ENCODE measurements at places on chromosomes 2 and 18.

DNA sequence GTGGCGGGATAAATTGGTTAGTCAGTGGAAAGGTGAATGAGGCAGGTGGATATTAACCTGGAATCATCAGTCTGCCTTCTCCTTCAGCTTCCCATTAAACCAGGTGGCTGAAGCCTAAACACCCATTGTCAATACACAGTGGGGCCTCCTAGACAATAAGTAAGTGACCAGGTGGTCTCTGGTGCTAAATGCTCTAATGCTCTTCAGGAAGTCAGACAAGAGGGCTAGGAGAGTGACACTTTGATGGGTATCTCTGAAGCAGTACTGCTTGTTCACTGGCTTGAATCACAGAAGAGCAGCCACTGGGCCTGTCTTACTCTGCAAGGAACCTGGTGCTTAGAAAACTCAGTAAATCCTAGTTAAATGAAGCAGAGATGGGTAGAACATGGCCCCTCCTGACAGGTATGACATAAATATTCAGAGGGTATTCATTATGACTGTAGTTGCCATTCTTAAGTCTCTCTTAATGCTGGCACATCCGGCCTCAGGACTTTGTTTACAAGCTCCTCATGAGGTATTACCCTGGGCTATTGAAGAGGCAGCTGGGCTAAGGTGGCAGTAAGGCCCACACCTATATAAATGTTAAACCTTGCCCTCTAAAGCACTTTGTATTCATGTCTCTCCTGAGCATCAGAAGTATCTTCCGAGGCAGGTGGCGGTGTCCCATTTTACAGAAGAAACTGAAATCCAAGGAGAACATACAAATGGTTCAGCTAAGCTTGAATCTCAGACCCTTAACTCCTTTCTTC lies 104.9 kb downstream of the NCK2 start:
- DNase-seq = no peak

GRCh38 chr2:156908825-156909224 lies 348.7 kb upstream of the GALNT5 start:
- peak; percentile 82 for DNase-seq

DNA sequence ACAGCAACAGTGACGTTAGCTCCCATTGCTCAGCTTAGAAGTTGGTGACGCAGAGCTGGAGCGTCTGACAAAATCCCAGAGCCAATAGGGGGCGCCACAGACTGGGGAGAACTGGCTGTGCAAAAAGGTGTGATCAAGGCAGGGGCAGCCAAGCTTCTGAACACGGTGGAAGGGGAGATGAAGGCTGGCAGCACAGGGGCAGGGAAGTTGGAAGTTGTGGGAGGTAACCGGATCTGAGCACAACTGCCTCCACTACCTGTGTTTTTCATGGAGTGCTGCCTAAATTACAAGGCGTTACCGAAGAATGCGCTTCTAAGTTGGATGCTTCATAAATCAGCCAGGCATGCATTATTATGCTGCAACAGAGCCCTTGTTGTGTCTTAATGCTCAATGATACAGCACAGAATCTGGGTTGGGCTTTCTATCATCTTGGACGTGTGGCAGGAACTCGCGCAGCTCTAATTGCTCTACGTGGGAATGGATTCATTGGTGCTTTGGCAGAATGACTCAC lies 370.0 kb downstream of the SLC4A3 start:
- peak; percentile 70 for DNase-seq

DNA sequence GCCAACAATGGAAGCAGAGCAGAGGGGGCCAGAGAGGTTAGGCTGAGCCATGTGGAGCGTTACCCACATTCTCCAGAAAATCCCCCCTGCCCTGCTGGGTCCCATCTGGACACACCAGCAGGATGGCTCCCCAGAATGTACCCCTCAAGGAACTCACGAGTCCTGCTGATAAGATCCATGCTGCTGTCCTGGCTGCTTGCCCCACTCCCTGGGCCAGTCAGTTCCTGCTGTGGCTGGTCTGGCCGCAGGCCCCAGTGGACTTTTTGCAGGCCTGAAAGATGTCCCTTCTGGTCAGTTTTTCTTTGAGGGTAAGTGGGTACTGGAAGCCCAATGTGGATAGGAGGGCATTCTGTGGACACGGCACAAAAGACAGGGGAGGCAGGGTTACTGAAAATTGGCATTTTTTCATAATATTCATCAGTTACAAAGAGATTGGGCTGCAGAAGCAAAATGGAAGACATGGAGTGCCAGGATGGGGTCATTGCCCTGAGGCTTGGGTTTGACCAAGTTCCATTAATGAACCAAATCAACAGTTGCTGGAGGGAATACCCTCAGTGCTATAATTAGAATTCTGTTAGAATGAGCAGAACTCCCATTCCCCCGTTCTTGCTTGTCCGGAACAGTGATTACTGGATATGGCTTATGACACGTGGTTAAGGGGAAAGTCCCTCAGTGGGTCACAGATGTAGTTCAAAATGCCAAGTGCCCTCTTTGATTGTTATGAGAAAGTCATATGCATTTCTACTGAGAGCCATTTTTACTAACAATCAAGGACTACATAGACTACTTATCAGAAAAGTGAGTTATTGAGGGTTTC lies 38.7 kb downstream of the SLC4A5 start:
- DNase-seq = peak; percentile 19

- DNase-seq = peak; percentile 20
Observed at GRCh38 chr18:67710639-67711038, 194.1 kb upstream of the DSEL start.

- peak; percentile 69 for DNase-seq
Observed at GRCh38 chr2:69222953-69223658, 163.9 kb downstream of the GFPT1 start.

- DNase-seq = peak; percentile 11
Observed at GRCh38 chr18:36028859-36029258, 38.5 kb downstream of the RPRD1A start.

GRCh38 chr2:218262631-218263586 lies 2.1 kb downstream of the GPBAR1 start:
- no peak for DNase-seq

DNA sequence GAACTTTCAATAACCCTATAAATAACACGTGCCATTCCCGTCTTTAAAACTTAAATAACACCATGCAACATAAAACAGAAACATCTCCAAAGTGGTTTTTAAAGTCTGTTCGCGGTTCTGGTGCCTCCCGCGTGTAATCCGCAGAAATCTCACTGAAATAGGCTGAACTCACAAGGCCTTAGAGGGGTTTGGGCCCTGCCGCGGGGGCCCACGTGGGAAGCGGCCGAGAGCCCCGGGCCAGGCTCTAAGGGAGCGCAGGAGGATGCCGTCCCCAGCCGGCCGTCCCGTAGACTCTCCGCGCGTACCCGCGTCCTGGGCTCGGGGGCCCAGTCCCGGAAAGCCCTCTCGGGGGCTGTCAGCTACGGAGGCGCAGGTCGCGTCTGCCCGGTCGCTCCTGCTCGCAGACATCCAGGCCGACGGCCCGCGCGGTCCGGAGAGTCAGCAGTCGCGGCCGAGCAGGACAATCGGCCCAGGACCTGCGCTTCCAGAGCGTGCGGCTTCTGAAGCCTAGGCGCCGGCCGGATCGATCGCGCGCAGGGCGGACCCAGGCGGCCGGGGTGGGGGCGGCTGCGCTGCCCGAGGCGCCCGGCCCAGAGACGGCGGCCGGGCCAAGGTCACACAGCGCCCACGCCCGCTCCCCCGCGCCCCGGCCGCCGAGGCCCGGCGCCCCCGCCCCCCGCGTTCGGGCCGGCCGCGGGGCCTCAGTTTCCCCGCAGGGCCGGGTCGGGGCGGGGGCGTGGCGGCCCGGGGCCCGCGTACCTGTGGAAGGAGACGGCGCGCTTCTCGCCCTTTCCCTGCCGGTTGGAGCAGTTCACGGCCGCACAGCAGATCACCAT lies 558 bp downstream of the THAP4 start:
- DNase-seq = peak; percentile 37

DNA sequence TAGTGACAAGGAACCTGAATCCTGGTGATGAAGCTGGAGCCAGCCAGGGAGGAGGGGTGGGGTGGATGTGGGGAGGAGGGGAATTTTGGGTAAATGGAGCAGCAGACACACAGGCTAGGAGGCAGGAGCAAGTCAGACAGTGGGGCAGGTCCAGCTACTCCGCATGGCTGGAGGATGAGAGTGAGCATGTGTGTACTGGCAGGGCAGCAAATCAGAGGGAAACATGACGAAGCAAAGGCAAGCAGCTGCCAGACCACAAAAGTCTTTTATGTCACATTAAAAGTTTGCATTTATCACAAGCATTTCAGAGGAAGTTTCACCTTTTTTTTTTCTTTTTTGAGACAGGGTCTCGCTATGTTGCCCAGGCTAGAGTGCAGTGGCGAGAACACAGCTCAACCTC lies 11.9 kb upstream of the KIDINS220 start:
- peak; percentile 39 for DNase-seq

DNA sequence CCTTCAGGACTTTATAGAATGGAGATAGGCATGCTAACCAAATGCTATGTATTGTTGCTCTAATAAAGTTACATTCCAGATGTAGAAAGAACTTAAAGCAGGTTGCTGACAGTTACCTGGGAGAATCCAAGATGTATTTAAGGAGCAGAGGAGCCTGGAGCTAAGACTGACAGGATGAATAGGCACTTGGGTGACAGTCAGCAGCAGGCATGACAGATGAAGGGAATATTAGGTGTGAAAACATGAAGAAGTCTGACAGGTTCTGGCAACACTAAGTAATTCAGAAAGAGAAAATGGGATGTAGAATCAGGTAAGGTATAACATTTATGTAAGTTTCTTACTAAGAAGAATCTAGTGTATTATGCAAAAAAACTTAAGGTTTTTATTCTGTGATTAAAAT lies 232.0 kb downstream of the DSC3 start:
- no peak for DNase-seq

GRCh38 chr2:232573771-232574435 lies 23.4 kb downstream of the EIF4E2 start:
- DNase-seq = no peak

DNA sequence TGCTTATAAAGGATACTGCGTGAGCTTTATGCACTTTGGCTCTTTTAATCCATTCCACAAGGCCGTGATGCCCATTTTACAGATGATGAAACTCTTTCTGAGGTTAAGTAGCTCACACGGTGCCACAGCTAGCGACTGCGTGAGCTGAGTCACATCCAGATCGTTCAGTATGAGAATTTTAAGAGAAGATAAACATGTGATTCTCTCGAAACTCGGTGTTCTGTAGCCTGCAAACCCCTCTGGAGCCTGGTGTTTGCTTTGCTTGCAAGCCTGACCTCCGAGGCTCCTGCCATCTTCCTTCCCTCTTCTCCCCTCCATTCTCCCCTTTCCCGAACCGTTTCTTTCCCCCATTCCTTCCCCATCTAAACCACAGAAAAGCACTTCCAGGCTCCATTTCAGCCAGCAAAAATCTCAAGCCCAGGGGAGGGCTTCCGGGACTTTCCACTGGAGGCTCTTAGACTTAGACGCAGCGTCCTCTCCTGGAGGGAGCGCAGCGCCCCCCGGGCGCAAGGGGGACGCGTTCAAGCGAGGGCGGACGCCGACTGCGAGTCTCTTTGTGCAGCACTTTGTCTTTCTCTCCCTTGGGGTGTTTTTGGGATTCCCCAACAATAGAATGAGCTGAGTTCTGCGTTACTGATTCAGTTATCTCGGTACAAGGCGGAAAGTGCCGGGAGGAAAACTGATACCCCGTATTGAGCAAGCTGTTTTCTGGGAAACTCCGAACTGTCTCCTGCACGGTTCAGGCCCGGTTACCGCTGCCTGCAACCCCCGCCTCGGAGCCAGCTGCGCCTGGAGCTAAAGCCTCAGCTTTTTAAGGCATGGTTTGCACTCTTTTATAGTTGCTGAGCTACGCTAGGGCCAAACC lies 38.0 kb downstream of the CYP1B1 start:
- peak; percentile 92 for DNase-seq

GRCh38 chr2:183091954-183092345 lies 13.4 kb downstream of the DUSP19 start:
- DNase-seq = no peak

DNA sequence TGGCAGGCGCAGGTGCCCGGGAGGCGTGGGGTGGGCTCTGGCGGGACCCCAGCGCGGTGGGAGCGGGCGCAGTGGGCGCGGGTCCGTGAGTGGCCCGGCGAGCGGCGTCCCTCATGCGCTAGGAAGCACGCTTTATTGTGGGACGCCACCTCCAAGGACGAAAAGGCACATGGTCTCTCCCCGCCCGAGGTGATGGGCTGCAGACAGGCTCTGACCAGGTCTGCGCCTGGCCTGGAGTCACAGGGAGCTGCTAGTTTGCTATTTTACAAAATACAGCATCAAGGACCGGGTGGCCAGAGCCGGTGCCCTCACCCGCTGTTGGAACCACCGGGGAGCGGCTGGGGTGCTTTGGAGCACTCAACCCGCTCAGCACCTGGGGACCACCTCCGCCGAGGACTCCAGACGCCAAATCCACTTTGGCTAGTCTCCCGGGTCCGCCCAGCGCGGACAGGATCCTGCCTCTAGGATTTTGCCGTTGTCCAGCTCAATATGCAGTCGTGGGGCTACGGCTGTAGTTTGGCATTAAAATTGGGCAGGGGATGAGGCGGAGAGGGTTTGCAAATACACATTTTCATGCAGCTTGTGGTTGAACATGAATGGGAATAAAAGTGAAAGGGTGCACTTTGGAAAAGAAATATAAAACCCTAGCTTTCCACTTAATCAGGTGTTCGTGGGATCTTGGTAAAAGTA lies 65.4 kb downstream of the LRRFIP1 start:
- DNase-seq = no peak

- no peak for DNase-seq
Observed at GRCh38 chr2:96248624-96249023, 17.2 kb downstream of the TMEM127 start.

DNA sequence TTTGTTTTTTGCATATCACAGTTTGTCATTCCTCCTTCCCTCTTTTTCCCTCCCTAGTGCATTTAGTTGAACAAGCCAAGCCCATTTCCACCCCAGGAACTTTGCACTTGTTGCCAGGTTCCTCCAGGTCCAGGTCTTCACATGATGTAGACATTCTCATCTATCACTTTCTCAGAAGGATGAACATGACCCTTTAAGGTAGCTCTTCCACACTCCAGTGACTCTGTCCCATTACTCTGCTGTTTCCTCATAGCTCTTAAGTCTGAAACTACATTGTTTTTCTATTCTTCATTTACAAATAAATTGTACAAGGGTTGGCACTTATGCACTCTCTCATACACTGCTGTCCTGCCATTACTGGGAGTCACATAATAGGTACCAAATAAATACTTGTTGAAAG lies 6.1 kb downstream of the KYNU start:
- DNase-seq = no peak

GRCh38 chr2:17879913-17880274 lies 1.4 kb downstream of the KCNS3 start:
- DNase-seq = no peak

DNA sequence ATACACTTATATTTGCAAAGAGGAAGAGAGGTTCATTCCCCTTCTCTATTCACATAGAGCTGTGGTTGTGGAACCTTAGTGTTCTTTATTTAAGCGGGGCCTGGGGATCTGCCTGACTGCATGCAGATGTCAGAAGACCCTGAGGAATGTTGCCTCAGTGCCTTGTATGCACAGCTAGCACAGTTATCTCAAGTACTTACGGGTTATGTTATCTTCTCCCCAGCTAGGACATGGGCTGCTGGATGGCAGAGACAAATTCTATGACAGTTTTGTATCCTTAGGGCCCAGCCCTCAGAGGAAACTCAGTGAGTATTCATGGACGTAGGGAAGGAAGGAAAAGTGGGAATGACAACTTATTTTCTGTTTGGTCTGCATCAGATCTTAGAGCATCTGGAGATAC lies 37.7 kb upstream of the RTN4 start:
- DNase-seq = peak; percentile 34

- peak; percentile 81 for DNase-seq
Observed at GRCh38 chr2:134460583-134460998, 206.7 kb downstream of the MGAT5 start.
